Stimulated activated CD8-positive, alpha-beta memory T cell treated with anti-CD3 and anti-CD28 coated beads, Interleukin-12 subunit alpha, Interleukin-12 subunit beta, amount 100 ng/mL, for 1 hour (primary cell): ENCODE measurements at places on chromosomes 13 and 19.

DNA sequence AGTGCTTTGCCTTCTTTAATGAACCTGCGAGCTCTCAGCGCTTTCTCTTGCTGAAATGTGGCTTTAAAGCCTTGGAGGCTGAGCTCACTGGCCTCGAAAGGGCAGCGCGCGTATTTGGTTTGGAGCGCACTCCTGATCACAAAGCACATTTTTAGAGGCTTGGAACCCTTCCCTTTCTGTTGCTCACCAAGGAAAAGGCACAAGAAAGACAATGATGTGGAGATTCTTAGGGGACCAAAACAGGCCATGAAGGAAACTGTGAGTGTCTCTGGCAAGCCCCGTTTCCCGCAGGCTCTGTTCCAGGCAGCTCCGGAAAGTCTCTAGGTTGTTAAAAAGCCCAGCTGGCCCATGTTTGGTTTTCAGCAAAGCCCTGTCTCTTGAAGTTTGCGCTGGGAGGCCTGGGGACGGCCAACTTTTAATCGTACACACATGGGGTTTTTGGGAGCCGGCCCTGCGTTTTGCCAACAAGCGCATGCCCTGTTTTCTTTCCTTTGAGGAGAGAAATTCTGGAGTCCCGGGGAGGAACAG lies 9.4 kb upstream of the SPC24 start:
- DNase-seq, result no peak

GRCh38 chr19:37914908-37915307 lies 7.9 kb downstream of the SIPA1L3 start:
- no peak for DNase-seq

- DNase-seq, result no peak
Observed at GRCh38 chr13:23922005-23922932, 25.0 kb upstream of the C1QTNF9B start.

DNA sequence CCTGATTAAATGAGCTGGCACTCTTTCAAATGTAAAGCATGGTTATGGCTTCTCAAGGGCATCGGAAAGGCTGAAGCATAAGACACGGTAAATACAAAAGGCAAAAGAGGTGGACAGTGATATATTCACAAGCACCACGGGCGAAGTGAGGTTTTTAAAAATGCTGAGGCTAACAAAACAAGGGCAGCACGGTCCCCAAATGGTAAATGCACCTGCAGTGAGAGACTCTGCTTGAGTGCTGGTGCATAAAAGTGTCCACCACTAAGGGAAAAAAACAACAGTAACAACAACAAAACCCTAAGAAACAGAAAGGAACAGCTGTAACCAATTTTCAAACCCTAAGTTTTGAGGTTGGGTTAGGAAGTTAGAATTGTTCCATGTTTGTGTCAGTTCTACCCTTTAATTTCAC lies 234.9 kb downstream of the PCDH9 start:
- no peak for DNase-seq

DNA sequence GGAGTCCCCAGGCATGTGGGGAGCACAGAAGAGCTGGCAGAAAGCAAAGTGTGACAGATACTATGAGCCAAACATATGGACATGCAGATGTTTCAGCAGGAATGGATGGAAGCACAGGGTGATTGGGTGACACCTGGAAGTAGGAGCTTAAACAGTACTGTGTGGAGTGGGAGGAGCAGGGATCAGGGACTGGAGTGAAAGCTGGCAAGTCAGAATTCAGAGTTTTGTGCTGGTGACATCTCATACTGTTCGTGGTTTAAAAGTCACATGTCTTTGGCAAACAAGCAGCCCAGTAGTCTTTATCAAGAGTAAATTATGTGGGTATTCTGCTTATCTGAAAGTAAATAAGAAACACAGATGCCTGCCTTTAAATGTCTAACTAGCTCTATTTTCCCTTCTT lies 408.2 kb downstream of the COG6 start:
- no peak for DNase-seq

DNA sequence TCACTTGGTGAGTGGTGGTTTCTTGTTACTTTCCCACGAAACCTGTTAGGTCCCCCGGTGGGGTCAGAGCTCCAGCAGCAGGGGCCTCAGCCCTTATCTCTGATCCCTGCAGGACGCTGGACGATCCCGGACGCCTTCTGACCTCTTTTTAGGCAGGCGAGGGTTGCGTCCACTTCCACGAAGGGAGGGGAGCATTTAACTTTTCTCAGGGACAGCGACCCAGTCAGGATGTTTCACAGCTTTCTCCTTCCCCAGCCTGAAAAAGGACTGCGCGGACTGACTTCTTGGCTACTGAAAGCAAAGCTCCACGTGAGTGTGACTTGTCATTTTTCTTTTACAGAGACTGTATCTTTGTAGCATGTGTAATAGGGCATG lies 692 bp downstream of the ZNF234 start:
- DNase-seq, result no peak

DNA sequence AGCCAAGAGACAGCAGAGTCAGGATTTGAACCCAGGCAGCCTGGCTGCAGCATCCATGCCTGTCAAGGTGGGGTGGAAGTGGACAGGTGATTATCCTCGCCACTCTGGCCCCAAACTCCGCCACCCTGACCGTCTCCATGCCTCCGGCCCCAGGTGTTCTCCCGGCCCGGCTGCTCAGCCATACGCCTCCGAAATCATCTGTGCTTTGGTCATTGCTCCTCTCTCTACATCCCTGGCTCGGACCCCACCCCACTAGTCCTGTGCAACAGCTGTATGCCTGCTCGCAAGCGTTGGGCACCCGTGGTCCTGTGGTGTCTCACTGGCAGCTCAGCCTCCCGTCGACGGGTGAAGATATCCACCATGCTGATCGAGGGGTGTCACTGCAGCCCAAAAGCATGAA lies 3.9 kb downstream of the DAND5 start:
- DNase-seq, result no peak

DNA sequence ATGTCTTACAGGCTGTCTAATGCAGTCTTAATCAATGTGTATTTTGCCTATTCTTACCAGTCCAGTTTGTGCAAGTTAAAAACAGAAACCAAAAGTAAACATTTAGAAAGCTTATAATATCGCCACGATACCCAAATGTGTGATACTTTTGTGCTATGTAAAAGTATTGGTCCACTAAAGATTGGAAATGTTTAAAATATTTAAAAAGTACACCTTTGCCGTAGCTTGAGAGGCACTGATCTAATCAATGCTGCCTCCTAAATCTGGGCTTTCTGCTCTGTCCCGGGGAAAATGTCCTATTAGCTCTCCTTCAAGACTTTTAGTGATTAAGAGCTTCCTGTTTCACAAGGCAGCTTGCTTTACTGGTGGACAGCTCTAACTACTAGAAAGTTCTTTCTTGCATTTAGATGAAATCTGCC lies 64.7 kb downstream of the DNAJC15 start:
- DNase-seq, result no peak

- no peak for DNase-seq
Observed at GRCh38 chr13:42964761-42965161, 27.3 kb downstream of the EPSTI1 start.

DNA sequence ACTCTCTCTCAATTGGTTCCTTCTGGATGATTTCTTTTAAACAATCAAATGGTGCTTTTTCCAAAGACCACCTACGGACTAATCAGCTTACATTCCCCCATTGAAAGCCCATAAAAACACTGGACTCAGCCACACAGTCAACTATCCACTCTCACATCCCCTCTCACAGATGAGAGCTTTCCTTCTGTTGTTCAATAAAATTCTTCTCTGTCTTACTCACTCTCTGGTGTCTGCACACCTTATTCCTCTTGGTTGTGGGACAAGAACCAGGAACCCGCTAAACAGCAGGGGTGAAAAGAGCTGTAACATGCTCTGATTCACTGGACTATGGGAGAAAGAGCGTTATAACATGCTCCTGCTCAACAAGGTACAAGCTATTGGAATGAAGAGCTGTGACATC lies 2896.2 kb downstream of the PCDH9 start:
- no peak for DNase-seq

GRCh38 chr19:58009666-58010301 lies 7.2 kb upstream of the ZNF606 start:
- DNase-seq, result peak; percentile 18

DNA sequence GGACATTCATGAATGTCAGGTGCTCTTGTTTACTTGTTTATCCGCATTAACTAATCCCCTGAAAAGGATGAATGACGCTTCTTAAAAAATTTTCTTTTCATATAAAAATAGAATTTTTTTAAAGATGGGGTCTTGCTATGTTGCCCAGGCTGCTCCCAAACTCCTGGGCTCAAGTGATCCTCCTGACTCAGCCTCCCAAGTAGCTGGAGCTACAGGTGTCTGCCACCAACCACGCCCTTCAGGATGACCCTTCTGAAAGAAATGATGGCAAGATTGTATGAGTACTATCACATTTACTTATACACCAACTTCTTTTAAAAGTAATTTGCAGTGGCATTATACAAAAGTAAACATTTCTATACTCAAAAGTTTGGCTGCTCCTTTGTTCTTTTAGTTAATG lies 6.2 kb upstream of the EBPL start:
- no peak for DNase-seq

DNA sequence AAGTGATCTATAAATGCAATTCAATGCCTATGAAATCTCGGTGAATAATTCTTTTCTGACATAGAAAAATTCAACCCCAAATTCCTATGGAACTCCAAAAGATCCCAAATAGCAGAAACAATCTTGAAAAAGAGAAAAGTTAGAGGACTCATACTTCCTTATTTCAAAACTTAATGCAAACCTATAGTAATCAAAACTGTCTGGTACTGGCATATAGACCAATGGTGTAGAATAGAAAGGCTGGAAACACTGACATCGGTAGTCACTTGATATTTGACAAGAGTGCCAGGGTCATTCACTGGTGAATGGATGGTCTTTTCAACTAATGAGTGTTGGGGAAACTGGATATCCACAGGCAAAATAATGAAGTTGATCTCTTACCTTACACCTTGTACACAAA lies 637.1 kb upstream of the PCDH9 start:
- no peak for DNase-seq

GRCh38 chr13:72163678-72164077 lies 296.7 kb upstream of the DACH1 start:
- DNase-seq, result no peak

- no peak for DNase-seq
Observed at GRCh38 chr13:67229481-67230403, at the start of gene PCDH9. Gene PCDH9 (minus strand): TSS chr13:67230336. CDS start chr13:67228440, 1,896 bp downstream.

DNA sequence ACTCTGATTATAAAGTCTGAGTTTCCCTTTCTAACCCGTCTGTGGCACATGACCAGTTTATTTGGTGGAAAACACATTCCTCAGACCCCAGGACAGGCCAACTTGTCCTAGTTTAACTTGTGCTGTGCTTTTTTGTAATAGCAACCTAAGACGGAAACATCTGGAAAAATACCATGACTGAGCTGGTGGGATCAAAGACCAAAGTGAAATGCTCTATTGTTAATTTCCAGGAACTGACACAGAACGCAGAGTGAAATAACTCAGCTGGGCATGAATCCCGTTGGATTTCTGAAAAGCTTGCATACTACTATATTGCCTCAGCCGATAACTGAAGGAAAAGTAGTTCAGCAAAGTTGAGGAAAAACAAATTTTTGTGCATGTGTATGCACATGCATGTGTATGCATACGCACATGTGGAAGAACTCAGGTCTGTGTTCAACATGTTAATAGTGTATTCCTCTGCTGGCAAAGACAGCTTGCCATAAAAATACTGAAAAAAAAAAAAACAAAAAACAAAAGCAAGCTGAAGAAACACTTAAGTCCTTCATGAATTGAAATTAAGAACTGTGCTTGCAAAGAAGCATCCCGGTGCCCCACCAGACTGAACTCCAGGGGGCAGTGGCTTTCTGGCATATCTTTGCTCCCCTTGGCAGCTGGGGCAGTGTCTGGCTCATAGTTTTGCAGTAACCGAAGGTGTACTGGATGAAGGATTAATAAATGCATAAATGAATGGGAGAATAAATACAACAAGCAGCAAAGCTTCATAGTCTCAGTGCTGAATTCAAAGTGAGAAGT lies 187.8 kb downstream of the LHFPL6 start:
- DNase-seq, result no peak

DNA sequence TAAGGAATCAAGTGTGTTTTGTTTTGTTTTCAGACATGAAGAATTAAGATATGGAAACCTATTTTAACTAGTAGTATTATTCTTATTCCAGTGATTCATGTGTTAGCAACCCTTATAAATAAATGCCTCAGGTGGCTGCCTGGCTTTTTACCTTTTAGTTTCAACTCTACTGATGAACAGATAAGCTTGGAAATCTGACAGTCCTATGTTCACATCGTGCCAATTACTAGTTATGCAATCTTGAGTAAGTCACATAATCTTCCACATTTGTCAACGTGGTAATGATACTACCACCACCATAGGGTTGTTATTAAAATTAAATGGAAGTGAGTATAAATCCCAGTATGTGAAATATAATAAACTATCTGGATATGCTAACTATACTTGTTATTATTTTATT lies 64.3 kb downstream of the TBC1D4 start:
- no peak for DNase-seq

- DNase-seq, result no peak
Observed at GRCh38 chr19:35512831-35513627, 420 bp downstream of the DMKN start.

- DNase-seq, result no peak
Observed at GRCh38 chr13:73334445-73334844, 275.6 kb downstream of the KLF5 start.

DNA sequence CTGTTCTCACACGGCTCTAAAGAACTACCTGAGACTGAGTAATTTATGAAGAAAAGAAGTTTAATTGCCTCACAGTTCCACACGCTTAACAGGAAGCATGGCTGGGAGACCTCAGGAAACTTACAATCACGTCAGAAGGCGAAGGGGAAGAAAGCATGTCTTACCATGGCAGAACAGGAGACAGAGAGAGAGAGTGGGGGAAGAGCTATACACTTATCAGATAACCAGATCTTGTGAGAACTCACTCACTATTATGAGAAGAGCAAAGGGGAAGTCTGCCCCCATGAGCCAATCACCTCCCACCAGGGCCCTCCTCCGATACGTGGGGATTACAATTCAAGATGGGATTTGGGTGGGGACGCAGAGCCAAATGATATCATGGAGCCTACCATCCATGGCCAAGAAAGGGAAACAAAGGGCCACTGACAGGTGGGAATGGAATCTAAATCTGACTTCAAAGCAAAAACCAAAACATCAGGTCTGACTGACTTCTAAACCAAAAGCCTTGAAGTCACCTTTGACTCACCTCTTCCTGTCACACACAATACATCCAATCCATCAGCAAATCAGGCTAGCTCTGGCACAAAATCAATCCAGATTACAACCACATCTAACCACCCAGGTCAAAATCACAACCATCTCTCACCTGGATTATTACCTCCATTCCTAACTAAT lies 189.7 kb downstream of the ENOX1 start:
- no peak for DNase-seq

- DNase-seq, result peak; percentile 65
Observed at GRCh38 chr19:862581-863314, 3.3 kb downstream of the CFD start.
